Activated CD4-positive, alpha-beta T cell treated with anti-CD3 and anti-CD28 coated beads, Interleukin-2, amount 50 U/mL, for 4 hours (primary cell): ENCODE measurements at places on chromosomes 5 and 9.

- DNase-seq: no peak
These were observed 362.9 kb downstream of the CCDC171 start for GRCh38 chr9:15915711-15916110.

DNA sequence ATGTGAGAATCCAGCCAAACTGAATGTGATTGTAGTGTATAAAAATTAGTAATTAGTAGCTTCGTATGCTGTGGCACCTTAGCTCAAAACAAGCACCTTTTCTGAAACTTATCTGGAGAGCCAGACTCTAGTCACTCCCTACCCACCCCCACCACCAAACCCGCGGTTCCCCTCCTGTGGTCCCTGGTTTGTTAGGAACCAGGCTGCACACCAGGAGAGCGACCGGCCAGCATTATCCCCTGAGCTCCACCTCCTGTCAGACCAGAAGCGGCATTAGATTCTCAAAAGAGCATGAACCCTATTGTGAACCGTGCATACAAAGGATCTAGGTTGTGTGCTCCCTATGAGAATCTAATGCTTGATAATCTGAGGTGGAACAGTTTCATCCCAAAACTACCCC lies 498.6 kb downstream of the CHSY3 start:
- no peak for DNase-seq

DNA sequence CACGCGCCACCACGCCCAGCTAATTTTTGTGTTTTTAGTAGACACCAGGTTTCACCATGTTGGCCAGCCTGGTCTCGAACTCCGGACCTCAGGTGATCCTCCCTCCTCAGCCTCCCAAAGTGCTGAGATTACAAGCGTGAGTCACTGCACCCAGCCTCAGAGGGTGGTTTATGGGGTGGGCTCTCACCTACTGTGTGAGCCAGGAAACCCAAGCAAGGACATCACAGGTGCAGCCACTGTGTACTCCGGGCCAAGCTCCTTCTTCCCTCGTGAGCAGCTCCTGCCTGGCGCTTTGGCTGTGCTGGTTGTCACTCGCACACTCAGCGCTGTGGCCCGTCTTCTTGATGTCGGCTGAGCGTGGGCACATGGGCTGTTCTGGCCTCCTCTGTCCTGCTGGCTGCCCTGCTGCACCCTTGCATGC lies 70.1 kb downstream of the WNK2 start:
- DNase-seq: no peak

DNA sequence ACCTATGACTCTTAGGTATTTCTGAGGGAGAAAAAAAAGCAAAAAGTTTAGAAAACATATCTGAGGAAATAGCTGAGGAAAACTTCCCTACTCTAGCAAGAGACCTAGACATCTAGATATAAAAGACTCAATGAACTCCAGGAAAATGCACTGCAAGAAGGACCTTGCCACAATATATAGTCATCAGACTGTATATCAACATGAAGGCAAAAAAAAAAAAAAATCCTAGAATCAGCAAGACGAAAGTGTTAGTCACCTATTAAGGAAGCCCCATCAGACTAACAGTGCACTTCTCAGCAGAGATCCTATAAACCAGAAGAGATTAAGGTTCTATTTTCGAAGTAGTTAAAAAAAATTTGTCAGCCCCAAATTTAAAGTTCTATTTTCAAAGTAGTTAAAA lies 166.2 kb downstream of the TMEM38B start:
- DNase-seq: no peak
